GM13977 (cell line): ENCODE measurements at places on chromosomes 3 and 15.

- DNase-seq: no peak
Measured at GRCh38 chr3:126300761-126301481, 56.3 kb downstream of the KLF15 start.

DNA sequence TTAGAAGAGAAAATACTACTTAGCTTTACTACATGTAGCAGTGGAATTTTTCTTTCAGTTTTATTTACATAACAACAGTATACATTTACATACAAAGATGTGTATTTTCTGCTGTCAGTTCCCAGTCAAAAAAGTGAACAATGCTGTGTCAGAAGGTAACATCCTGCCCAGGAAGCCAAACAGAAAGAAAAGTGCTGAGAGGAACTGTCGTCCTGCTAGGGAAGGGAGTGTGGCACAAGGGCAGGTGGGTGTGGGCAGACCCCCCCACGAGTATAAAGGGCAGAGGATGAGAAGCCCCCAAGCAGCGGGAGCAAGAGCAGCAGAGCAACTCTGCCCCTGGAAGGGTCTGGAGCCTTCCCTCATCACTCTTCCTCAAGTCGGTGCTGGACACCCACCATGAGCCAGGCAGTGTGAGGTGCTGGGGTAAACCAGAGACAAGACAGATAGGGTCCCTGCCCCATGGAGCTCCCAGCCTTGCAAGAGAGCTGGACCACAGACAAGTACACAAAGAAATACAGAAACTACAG lies 39.7 kb downstream of the TBC1D2B start:
- DNase-seq: no peak

DNA sequence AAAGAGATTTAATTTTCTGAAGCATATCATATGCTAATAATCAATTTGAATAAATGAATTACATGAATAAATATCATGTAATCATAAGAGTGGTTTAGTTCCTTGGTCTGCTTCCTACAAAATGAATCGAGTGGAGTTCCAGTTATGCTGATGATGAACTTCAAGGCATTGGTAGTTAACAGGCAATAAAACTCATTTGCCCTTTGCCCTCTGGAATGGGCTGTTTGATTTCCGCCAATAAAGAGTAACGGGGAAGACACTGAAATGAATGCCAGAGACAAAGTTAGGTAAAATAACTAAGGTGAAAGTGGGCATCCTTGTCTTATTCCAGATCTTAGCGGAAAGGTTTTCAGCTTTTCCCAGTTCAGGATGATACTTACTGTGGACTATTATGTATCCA lies 90.1 kb downstream of the C3orf38 start:
- no peak for DNase-seq

DNA sequence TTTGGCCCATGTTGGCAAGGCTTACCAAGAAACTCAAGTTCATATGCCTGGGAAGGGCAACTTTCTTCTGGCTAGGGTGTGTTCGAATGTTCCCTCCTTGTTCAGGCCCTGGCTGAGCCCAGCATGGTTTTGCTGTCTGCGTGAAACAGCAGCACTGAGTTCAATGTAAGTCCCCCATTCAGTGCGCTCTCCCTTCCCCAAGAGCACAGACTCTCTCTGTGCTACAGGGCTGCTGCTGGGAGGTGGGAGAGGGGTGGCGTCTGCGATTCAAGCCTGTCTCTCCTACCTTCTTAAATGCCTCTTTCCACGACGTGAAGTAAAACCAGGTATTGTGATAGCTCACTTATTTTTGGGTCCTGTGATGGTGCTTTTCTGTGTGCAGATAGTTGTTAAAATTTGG lies 289.3 kb upstream of the GOLIM4 start:
- no peak for DNase-seq

DNA sequence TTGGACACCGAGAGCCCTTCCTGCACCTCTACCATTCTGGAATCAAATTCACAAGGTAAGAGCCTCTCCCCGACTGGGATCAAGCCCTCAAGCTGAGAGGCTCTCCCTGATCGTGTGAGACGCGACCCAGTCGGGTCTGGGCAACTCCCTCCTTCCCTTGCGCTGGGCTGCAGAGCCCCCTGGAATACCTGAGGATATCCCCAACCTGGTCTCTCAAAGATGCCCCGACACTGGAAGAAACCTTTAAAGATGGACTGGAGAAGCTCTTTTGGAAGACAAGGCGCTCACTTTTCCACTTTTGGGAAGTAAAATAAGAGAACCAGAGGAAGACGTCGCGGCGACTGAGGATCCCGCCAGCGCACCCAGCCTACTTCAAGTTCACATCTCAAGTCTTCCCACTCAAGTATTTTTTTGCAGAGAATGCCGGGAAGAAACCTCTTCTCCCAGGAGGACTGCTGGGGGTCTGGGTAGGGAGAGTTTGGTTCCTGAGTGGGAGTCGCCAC lies 33.8 kb downstream of the ZIC4 start:
- no peak for DNase-seq

GRCh38 chr3:168212664-168213285 lies 117.1 kb upstream of the GOLIM4 start:
- no peak for DNase-seq

DNA sequence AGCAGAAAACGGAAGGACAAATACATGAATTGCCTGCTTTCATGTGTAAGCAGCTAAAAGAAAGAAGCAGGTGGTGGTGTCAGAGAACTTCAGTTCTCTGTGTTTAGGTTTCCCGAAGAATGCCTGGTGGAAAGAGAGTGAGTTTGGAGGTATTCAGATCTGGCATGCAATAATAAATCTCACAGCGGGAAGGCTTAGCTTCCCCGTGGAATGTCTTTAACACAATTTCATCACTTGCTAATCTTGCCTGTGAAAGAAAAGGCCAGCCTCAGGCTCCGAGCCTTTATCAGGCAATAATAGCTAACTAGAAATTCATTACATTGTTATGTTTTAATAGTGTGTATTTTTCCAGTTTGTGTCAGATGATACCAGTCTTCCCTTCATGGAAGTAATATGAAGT lies 220.3 kb downstream of the PDZRN3 start:
- no peak for DNase-seq

- DNase-seq: no peak
Measured at GRCh38 chr15:38652998-38653397, 88.4 kb upstream of the RASGRP1 start.

DNA sequence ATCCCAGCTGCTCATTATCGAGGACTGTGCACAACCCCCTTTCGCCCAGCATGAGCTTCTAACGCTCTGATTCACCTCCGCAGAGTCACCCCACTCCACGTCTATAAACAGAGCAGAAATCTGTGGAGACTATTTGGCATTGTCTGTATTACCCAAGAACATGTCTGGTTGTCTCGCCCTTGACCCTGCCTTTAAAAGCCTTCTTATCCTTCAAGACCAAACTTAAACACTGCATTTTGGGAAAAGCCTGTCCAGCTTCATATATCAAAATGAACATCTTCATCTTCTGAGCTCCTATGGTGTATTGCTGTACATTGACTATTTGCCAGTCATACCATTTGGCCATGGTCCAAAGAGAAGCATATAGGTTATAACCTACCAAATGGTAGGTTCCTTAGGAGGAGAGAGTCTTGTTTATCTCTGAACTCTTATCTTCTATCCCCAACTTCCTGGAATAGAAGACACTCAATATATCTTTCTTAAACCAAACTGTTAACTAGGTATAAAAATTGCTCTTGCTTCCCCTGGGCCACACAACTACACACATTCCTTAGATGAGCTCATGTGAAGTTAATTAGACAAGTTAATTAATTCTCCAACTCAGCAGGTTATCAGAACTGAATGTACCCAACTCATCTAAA lies 90.1 kb downstream of the FBN1 start:
- DNase-seq: no peak

GRCh38 chr3:66298591-66298990 lies 77.8 kb downstream of the SLC25A26 start:
- DNase-seq: no peak

GRCh38 chr3:123809597-123809996 lies 74.5 kb downstream of the MYLK start:
- no peak for DNase-seq

DNA sequence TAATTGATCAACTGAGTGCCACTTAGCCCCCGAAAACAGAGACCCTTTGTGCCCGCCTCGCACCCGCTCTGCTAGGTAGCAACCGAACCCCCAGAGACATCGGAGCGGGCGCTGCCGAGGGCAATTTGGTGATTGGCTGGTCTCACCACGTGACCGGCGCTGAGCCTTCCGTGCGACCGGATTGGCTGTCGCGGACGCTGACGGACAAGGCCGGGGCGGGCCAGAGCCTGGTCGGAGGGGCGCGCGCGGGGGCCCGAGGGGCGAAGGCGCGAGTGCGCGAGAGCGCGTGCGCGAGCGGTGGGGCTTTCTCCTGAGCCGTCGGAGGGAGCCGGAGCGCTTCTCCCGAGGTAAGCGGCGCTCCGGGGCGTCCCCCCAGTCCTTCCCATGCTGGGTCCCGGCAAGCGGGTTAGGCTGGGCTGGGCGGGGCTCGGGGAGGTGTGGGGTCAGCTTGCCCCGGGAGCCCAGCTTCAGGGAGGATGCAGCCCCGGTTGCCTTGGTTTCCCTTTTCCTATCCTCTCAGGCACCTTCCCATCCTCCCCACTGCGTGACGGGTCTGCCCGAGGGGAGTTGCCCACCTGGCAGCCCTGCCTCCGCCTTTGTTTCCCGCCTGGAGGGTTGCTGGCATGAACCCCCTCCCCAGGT lies at the start of gene TMEM108:
TSS of gene TMEM108 (plus strand) at position 303 of the 642 bp plus-strand sequence.
- DNase-seq: peak; percentile 45

GRCh38 chr3:16841041-16841753 lies 43.6 kb upstream of the PLCL2 start:
- no peak for DNase-seq

GRCh38 chr3:153463895-153464294 lies 301.9 kb downstream of the RAP2B start:
- no peak for DNase-seq

- DNase-seq: no peak
Measured at GRCh38 chr15:44873103-44873502, 83.4 kb upstream of the TERB2 start.

DNA sequence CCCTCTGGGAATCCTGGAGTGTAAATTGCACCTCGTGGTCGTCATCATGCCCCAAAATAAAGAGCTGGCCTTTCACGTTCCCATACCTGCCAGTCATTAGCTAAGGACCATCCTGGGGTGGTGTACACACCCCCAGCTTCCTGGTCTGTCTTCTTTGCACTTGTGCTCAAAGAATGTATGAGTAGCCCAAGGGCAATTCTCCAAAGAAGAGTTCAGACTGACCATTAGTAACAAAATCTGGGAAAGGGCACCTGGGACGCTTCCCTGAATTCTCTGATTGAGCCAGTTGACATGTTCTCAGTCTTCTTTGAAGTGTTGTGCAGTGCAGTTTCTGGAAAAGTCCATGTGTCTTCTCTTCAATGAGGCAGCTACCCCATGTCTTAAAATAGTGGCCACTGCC lies 34.8 kb downstream of the FAM3D start:
- no peak for DNase-seq
